ENCODE measurements at places on chromosomes 12 and 14.

DNA sequence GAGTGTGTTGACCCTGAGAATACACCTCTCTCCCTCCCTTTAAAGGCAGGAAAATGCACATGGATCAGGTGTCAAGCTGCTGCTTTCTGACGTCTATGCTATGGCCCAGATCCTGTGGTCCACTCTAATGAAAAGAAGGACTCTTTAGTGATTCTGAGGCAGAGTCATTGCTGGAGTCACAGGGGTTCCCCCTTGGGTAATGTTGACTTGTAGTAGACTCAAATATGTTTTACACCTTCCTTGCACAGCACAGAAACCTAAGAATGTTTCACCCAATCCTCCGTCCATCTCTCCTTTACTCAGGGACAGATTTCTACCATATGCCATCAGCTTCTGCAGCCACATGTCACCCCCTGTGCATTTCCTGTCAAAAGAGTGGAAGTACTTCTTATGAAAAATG, 525.4 kb downstream of the TMEM121 start:
- DNase-seq = no peak

- no peak for DNase-seq
Measured at GRCh38 chr12:38374751-38375150, 58.2 kb downstream of the ALG10B start.

DNA sequence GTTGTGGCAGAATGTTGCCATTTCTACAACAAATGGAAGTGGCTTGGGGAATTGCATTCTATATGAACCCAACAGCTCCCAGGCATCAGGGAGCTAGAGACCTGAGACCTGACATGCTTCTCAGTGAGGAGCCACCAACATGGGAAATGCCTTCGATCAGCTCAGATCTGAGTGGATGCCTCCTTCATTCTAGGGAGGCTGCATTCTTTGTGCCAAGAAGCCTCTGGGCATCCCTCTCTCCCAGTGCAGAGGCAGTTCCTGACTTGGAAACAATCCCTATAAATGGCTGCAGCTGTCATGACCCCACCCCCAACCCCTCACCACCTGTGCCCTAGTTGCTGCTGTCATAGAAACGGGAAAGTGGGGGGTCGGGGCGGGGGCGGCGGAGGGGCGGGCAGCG, 196.3 kb downstream of the PPM1H start:
- DNase-seq = no peak

- DNase-seq = no peak
Measured at GRCh38 chr12:128267131-128267622, at the start of gene TMEM132C. Gene TMEM132C (plus strand): TSS chr12:128267170. CDS start chr12:128267403, 233 bp downstream.

GRCh38 chr14:59325906-59326305, 137.4 kb downstream of the DAAM1 start:
- no peak for DNase-seq

DNA sequence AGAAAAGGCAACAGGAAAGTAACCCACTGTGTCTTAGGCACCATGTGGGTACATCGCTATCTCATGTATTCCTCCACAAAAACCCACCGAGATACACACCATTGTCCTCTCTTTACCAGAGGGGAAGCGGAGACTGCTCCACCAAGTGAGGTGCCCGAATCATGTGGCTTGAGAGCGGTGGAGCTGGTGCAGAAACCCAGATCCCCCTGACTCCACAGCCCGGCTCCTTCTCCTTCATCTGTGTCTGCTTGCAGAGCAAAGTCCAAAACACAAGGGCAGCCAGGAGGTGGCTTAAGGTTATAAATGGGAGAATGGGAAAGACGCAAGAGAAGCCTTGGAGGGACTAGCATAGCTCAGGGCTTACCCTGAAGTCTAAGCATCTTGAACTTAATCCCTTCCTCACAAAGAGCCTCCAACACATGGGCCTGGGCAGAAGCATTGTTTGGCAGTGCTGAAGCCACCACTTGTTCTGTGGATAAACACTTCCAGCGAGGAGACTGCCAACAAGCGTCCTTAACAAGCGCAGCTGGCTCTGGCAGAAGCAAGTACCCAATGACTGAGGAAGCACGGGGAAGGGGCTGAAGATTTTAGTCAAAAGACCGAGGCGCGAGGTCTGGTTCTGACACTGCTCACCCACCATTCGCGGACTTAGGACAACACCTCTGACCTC, 83.0 kb downstream of the TTC7B start:
- no peak for DNase-seq

DNA sequence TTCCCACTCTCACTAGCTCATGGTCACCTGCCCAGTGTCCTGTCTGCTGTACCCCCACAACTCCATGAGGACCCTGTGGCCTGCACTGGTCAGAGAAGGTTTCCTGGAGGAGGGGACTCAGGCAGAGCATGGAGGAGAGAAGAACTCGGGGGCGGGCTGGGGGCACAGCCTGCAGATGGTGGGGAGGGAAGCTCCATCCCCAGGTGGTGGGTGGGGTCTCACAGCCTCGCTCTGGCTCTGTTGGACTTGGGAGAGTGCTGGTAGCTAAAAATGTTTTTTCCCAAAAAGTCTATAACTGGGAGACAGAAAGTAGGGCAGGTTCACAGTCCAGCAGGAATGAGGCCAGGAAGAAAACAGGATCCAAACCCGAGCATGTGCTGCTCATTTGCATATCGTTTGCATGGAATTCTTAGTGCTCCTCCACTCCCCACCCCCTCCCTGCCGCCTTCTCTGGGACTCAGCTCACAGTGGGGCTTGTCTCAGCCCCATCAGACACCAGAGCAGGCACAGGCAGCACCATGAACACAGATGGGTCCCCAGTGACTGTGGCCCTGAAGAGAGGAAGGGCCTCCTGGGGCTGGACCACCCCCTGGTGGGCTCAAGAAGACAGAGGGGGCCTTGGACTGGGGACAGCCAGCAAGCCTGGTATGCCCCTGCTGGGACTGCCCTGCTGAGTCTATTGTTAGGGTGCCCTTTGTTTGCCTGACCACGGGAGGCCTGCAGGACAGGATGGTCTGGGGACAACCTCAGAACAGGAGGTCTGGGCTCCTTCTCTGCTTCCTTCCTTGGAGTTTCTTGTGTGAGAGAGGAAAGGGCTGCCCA, 67.0 kb upstream of the SFSWAP start:
- no peak for DNase-seq

- DNase-seq = no peak
Measured at GRCh38 chr14:104595116-104595675, 9.4 kb downstream of the TMEM179 start.

DNA sequence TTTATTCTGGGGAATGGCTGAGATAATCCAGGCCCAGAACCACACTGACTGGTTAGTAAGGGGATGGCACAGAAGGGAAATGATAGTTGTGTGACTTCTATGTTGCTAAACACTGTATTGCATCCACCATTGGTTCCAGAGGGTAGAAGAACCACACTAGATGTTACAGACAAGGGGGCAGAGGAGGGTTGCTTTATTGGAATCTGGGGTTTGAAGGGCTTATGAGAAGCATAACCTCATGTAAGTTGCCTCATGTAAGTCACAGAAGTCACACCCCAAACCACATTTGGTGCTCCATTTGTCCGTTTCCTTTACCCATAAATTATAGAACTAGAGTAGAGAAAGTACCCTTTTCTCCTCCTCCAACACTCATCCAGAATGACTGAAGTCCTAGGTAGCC, 5.5 kb upstream of the PSMA6 start:
- no peak for DNase-seq

- DNase-seq = no peak
Measured at GRCh38 chr12:30417697-30418231, 277.9 kb downstream of the IPO8 start.

- DNase-seq = peak; percentile 38
Measured at GRCh38 chr14:69260861-69261564, 1.1 kb downstream of the GALNT16 start.

DNA sequence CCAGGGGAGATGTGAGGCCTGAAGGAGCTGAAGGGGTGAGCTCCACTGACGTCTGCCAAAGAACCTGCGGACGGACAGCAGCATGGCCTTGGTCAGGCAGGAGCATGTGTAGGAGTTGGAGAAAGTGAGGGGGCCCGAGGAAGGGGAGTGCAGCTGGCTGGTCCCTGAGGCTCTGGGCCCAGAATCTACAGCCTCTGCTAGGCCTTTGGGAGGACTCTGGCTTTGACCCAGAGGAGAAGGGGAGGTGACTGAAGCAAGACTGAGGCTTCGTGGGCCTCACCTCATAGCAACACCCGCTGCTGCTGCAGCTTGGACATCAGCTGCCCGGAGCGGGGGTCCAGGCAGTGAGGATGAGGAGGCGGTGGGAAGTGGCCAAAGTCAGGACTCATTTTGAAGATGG, 216.6 kb upstream of the FKBP4 start:
- DNase-seq = no peak

DNA sequence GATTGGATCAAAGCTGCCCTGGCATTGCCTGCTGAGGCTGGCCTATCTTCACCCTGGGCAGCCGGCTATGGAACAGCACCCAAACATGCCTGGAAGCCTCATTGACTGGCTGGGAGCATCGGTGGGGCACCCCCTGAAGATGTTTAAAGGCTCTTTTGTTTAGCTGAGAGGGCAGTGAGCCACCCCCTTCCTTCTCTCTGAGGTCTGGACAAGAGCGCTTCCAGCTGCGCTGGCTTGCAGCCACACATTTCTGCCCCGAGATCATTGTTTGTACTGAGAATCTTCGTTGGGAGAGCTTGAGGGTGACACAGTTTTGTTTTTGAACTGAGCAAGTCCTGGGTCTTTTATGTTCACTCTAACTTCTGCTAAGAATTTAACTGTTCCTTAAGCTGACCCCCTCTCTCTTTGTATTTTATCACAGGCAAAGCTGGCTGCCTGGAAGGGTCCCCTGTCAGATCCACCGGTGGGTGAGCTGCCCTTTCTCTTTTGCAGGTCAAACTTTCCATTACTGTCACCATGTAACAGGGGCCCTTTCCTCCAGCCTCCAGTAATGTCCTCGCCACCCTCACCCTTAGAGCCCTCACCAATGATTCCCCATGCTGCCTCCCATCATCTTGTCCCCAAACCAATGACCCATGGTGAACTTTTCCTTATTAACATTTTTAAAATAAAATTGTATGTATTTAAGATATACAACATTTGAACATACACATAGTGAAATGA, 212.2 kb downstream of the KIF26A start:
- DNase-seq = no peak

- DNase-seq = no peak
Measured at GRCh38 chr14:50569714-50570274, 9.8 kb downstream of the ATL1 start.

DNA sequence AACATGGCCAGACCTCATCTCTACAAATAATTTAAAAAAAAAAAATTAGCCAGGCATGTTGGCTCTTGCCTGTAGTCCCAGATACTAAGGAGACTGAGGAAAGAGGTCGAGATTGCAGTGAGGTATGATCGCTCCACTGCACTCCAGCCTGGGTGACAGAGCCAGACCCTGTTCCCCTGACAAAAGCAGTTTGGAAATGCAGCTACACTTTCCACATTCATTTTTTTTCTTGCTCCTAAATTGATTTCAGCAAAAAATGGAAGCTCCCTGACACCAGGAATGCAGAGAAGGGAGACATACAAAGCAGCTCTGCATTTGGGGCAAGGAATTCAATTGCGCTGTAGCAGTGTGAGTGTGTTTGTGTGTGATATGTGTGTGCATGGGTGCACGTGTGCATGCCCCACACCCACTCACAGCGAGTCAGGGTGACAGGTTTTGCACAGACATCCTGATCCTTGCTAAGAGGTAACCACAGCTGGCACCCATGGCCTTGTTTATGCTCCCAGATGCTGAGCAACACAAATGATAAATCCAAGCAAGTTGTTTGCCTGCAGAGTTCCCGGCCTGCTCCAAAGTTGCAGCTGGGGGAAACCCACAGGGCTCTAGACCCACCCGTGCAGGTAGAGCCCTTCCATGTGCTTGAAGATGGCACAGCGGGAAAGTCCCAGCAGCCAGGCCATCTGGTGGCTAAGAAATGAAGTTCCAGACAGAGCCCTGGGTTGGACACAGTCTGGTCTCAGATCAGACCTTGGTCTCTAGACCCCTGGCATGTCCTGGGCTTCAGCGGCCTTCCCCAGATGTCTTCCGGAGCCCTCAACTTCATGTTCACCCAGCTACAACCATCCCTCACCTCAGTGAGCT, 25.9 kb upstream of the BDKRB2 start:
- DNase-seq = no peak

DNA sequence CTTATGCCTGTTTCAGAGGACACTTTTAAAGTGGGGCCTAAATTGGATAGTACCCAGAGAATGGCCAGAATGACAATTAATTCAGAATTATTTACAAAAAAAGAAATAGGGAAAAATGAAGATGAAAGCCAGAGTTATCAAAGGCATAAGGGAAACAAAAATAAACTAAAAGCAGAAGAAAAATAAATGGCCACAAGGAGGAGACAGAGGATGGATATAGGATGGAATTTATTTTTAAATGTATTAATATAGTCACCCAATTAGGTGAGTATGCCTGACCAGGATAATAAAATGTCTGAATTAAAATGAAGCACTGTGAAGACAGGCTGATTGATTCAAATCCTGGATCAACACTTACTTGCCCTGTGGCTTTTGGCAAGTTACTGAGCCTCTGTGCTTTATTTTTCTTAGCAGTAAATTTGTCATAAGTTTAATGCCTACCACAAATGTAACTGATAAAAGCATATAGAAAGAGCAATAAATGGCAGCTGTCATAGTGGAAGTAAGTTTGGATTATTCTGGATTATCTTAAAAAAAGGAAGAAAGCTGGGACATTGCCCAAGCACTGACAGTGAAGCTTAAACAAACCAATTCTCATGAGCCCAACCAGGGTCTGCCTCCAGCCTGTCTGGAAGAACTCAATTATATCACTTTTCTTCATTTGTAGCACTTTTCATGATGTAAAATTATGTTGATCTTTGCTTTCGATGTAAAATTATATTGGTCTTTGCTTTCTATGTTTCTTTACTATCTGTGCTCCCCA, 3.5 kb downstream of the CLEC9A start:
- no peak for DNase-seq

DNA sequence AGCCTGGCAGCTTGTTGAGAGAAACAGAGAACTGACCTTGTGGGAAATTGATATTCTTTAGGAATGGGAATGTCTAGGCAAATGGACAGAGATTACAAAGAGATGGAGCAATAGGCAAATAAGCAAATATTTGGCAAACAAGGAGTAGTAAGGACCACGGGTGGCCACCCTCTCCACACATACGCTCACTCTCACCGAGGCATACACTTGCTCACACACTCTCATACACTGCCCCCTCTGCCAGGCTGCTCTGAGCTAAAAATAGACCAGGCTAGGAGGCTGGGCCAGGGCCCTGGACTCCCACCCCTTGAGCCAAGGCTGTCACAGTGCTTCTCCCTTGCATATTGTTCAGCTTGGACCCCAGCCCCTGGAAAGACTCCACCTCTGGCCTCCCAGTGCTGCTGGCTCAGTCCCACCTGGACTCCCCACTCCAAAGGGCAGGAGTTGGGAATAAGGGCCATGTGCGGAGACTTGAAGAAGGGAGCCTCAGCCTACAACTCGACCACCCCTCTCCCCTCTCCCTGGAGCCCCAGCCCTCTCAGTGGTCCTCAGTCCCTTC, 1.1 kb downstream of the PPP1R1A start:
- DNase-seq = no peak

- DNase-seq = no peak
Measured at GRCh38 chr12:28027947-28028724, 55.6 kb upstream of the PTHLH start.

DNA sequence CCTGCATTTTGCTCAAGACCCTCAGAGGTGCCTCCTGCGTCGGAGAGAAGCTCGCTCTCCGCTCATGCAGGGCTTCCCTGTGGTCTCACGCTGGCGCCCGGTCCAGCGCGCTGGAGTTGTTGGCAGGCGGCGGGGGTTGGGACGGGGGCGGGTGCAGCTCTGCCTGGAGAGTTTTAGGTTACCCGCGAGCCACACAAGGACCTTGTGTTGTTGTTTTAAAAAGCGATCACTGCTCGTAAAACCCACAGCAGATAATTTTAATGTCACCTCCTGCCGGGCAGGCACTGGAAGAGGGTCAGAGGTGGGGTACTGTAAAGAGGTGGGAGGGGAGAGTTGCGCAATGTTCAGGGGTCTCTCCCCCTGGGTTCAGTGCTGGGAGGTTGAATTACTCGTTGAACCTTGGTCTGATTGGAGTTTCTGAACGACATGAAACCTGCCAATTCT, 850 bp downstream of the SMOC1 start:
- DNase-seq = no peak
